Activated CD8-positive, alpha-beta T cell treated with anti-CD3 and anti-CD28 coated beads for 36 hours (primary cell): ENCODE measurements at places on chromosomes 7 and 10. TPM values are rescaled to one million over a fixed set of nuclear protein-coding genes. Genes with fewer than 3 reads are reported as not detected.

The TRIM50 gene
- total RNA-seq = not detected

The UPK3BL2 gene
- total RNA-seq = 21.4 TPM

GRCh38 chr7:109284943-109285342, 715.3 kb downstream of the DNAJB9 start:
- DNase-seq = no peak
- H3K27me3 ChIP-seq = no peaks in the 10 kb centered on the region
- no peaks in the 10 kb centered on the region for H3K36me3 ChIP-seq
- H3K4me1 ChIP-seq = no peaks in the 10 kb centered on the region

DNA sequence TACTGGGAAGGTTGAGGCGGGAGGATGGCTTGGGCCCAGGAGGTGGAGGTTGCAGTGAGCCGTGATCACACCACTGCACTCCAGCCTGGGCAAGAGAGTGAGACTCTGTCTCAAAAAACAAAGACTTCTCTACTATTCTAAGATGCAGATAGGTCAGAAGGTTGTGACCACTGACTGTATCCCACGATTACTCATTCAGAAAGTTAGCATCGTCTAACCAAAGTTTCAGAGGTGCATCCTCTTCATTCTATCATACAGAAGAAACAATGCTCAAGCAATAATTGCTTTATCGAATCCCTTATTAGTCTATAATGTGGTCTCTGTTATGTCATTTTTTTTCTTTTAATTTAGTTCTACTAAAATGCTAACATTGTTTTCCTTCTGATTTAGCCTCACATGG, 348.7 kb upstream of the LRGUK start:
- no peaks in the 10 kb centered on the region for H3K4me1 ChIP-seq
- no peak overlapping the region for H3K4me3 ChIP-seq
- no peaks in the 10 kb centered on the region for H3K27me3 ChIP-seq
- peak; percentile 2 for DNase-seq
- no peak overlapping the region for H3K27ac ChIP-seq
- H3K36me3 ChIP-seq = peaks cover 18% of the 10 kb centered on the region

- peaks cover 21% of the 10 kb centered on the region for H3K27me3 ChIP-seq
- no peak for DNase-seq
- peak overlapping the region; percentile 74 for H3K27ac ChIP-seq
- H3K36me3 ChIP-seq = no peaks in the 10 kb centered on the region
- H3K4me3 ChIP-seq = peak overlapping the region; percentile 6
- peaks cover 36% of the 10 kb centered on the region for H3K4me1 ChIP-seq
Observed at GRCh38 chr7:45203936-45204445, 46.4 kb downstream of the RAMP3 start.

DNA sequence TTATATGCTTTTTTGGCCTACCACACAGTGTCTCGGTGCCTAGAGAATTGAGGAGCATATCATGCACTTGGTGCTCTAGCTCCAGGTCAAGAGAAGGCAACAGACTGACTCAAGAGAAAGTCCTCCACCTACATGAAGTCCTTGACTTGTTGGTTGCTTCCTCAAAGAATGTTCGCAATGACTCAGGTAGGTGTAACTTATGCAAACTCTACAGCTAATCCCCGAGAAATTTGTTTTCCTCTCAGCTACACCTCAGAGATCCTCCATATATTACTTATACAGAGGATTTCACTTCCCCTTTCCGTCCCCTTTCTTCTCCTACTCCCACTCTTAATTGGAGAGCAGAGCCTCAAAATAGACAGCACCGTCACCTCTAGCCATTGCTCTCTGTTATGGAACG, 1013.1 kb downstream of the KCNMA1 start:
- DNase-seq = no peak
- no peak overlapping the region for H3K27ac ChIP-seq
